NCI-H446 (cell line): ENCODE measurements at places on chromosomes 6 and 20.

GRCh38 chr6:70669133-70669532, 1.4 kb downstream of the SMAP1 start:
- DNase-seq: no peak

DNA sequence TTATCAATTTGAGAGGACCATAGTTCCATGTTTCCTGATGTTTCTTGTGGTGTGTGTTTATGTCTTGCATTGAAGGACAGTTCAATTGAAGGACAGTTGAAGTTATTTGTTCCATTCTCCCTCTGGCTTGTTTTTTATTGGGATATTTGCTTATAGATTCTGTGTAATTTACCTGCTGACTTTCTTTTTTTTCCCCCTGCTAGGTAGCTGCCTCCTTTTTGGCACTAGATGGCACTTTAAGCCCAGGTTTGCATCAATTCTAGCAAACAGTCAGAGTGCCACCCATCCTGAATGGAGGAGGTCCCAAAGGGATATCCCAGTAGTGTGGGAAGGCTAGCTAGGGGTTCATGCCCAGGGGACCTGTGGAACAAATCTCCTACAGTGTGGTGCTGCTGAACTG, 78.1 kb downstream of the CFAP61 start:
- DNase-seq: no peak

- DNase-seq: no peak
Measured at GRCh38 chr6:144543006-144543871, 258.1 kb downstream of the UTRN start.

- DNase-seq: peak; percentile 93
Measured at GRCh38 chr20:14561741-14562221, 224.4 kb upstream of the FLRT3 start.

GRCh38 chr20:48629069-48629959, 198.5 kb downstream of the PREX1 start:
- DNase-seq: no peak

- no peak for DNase-seq
Measured at GRCh38 chr6:20533746-20534294, 437 bp upstream of the CDKAL1 start.

DNA sequence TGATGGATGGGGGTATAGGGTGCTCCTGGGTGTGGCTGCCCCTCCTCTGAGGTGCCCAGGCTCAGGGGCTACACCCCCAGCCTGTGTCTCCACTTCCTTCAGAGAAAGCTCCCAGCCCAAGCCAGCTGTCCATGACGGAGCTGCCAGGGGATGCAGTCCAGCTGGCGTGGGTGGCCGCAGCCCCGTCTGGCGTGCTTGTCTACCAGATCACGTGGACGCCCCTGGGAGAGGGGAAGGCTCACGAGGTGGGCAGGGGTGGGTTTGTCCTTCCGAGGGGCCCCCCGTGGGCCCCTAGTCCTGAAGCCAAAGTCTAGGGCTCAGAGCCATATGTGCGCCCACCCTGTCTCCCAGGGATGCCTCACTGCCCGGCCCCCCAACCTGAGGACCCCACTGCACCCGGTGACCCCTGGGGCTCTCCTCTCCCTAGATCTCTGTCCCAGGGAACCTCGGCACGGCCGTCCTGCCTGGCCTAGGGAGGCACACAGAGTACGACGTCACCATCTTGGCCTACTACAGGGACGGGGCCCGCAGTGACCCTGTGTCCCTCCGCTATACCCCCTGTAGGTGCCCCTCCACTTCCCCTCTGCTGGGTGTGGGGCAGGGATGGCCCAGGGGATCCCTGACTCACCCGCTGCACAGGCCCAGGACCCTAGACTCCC, 19.8 kb downstream of the COL20A1 start:
- DNase-seq: peak; percentile 27

- DNase-seq: no peak
Measured at GRCh38 chr6:132974122-132974521, 159.8 kb downstream of the RPS12 start.

GRCh38 chr6:27608916-27609883, 136.3 kb upstream of the ZNF184 start:
- DNase-seq: peak; percentile 75

GRCh38 chr6:16999491-17000436, 102.1 kb upstream of the STMND1 start:
- DNase-seq: peak; percentile 47

DNA sequence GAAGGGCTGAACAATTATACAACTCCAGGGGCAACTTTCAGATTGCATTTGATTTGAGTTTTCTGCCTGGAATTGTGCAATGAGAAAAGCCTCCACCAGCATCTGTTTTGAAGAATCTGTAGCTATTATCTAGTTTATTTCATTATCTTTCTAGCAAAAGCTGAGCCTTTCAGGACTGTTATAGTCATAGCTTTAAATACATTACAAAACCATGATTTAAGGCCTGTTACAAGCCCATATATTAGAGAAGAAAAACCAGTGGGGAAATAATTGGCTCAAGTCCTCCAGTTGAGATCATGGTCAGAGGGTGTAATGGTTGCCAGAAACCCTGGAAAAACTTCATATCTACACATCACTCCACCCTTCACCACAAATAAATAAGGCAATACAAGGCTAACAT, 676.2 kb downstream of the HDGFL1 start:
- DNase-seq: no peak

GRCh38 chr20:8401556-8401955, 269.5 kb downstream of the PLCB1 start:
- DNase-seq: no peak

GRCh38 chr6:154448448-154449096, 61.9 kb downstream of the CNKSR3 start:
- no peak for DNase-seq

- DNase-seq: no peak
Measured at GRCh38 chr6:138036111-138036510, 71.1 kb downstream of the PERP start.

- DNase-seq: peak; percentile 37
Measured at GRCh38 chr20:39961637-39962244, 727.3 kb downstream of the MAFB start.

DNA sequence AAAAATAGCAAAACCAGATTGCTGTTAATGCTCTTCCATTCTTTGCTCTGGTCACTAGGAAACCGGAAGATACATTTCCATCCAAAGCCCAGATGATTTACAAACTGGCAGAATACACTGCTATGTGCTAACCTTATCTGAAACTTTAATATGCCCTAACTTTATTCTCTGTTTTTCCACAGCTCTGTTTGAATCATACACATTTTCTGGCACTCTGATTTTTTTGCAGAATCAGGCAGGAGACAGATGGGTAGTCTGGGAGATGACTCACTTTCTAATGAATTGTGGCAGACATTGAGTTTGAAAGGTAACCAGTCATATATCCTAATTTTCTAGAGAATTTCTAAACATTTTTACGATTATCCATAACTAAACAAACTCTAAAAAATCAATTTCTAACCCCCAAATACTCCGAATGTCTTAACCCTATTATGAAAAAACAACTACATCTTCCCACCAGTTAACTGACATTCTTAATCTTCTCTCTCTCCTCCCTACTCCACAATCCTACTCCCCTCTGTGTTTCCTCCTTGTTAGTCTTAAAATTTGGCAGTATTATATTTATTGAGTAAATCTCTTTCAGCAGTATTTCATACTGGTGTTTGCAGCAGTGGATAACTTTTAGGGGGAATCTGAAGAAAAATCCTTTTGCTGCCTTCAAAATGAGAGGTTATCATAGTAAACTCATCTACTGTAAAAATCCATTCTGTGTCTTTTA, 63.5 kb downstream of the MAN1A1 start:
- peak; percentile 28 for DNase-seq

DNA sequence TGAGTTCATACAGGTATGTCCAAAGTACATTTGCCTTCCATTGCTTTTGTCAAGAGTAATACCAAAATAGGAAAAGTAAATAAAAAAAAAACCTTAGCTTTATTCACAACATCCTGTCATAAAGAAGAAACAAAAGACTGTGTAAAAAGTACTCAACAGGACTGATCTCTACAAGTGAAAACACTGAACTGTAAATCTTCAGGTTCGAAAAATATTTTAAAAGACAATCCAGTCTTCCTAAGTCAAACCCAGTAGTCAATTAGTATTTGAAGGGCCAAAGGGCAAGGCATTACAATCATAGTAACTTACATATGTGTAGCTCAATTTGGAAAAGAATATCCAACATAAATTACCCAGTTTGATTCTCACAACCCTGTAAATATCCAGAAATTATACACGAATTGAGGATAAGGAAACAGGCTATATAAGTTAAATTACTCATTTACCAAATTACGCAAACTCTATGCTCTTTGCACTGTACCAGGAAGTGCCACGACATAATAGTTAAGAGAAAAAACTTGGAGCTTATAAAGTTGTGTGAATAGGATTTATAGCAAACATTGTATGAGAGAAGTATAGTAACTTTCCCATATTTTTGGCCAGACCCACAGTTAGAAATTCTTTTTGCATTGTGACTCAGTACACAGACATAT, 21.2 kb downstream of the PTPRK start:
- no peak for DNase-seq

DNA sequence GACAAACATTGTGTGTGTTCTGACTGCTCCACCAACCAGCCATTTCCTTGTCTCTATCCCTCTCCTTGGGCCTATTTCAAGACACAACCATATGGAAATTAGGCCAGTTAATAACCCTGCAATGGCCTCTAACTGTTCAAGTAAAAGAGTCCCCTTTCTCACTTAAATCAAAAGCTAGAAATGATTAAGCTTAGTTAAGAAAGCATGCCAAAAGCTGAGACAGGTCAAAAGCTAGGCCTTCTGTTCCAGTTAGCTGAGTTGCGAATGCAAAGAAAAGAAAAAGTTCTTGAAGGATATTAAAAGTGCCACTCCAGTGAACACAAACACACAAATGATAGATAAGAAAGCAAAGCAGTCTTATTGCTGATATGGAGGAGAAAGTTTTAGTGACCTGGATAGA, 22.5 kb downstream of the SERINC1 start:
- DNase-seq: no peak

DNA sequence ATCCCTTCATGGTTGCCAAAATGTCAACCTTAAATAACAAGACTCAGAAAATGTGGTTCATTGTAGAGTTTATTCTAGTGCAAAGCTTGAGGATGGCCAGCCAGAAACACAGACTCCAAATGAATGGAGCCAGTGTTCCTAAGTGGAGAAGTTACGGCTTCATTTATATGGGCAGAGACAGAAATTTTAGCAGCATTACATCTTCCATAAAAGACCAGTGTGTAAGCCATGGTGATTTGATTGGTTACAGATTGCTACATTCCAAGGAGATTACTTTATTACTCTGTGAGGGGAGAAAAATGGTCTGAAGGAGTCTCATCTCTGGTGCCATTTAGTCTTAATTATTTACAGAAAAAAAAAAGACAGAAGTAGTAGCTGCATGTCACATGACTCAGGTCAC, 97.8 kb downstream of the OTOR start:
- no peak for DNase-seq

GRCh38 chr6:109023356-109023925, 71.2 kb downstream of the SESN1 start:
- no peak for DNase-seq

- no peak for DNase-seq
Measured at GRCh38 chr20:57027777-57028176, 238.7 kb downstream of the BMP7 start.

- DNase-seq: no peak
Measured at GRCh38 chr6:111122458-111123286, 35.4 kb downstream of the SLC16A10 start.

GRCh38 chr6:79422666-79423065, 114.6 kb downstream of the LCA5 start:
- DNase-seq: no peak

DNA sequence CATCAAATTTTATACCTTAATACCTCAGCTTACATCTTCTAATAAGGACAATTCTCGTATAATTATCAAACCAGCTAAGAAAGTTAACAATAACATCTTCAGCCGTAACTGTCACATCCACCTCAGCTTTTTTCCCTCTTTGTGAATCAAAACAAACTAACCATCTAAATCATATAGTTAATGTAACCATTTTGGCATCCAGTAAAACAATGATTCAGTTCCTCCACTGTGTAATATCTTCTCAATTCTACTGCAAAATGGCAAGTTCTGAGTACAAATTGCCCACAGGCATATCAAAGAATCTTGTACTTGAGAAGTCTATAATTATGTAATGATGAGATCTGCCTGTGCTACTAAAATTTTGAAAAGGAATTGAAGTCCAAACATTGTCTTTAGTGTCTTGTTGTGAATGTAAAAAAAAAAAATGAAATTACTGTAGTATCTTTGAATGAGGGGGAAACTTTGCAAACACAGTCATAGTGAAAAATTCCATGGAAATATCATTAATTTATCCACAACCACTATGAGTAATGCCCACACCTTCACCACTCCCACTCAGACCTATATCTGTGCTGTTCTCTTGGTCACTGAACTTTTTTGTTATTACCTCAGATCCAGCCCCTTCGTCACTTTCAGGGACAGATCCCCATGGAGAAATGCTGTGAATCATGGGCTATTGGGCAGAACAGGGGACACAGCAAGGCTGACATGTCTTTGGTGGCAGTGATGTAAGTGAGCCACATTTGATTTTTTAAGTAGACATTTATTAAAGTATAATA, 178.6 kb upstream of the RAB32 start:
- DNase-seq: no peak

- no peak for DNase-seq
Measured at GRCh38 chr20:50519036-50519762, 9.0 kb downstream of the PTPN1 start.

- no peak for DNase-seq
Measured at GRCh38 chr6:140434761-140435160, 1060.3 kb upstream of the CITED2 start.

GRCh38 chr6:18350712-18351111, 36.4 kb upstream of the RNF144B start:
- DNase-seq: no peak

GRCh38 chr20:10131732-10132345, 86.8 kb upstream of the SNAP25 start:
- peak; percentile 81 for DNase-seq

- no peak for DNase-seq
Measured at GRCh38 chr6:154649721-154650120, 83.5 kb upstream of the SCAF8 start.

DNA sequence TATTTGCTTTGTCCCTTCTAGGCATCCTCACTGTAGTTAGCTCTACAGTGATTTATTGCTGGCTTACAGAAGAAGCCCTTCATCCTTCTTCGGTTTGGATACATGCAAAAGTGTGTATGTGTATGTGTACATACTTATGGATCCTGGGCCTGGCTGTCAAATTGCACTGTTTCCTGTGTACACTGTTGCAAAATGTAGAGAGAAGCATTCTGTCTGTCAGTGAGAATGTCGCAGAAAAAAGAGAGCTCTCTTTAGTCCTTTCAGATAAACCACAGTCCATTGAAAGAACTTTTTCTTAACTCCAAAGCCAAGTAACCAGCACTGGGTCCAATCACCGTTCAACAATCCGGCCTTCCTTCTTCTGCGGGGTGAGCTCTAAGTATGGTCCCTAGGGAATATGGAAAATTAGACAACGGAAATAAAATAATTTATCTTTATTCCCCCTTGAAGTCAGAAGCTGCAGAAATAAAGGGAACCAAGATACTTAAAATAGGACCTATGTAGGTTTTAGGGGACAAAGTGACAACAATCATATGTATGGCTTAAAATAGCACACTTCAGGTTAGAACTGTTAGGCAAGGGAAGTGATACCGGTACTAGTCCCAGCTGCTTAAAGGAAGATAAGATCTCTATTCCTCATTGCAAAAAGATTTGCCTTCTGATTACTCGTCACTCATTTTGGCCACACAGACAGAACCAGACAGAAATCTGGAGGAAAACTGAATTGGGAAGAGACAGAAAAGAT, 107.0 kb downstream of the CD83 start:
- no peak for DNase-seq
